Fibroblast of the aortic adventitia (primary cell): ENCODE measurements at places on chromosomes 6 and 20.
A peak's percentile ranks its signal among the peaks of the same experiment; 100 is the strongest.

GRCh38 chr6:129645830-129646579 lies 64.0 kb downstream of the ARHGAP18 start:
- DNase-seq, result no peak

- DNase-seq, result peak; percentile 33
Measured at GRCh38 chr6:17768388-17768787, 61.7 kb upstream of the NUP153 start.

GRCh38 chr6:137353346-137353745 lies 134.2 kb upstream of the IFNGR1 start:
- no peak for DNase-seq

DNA sequence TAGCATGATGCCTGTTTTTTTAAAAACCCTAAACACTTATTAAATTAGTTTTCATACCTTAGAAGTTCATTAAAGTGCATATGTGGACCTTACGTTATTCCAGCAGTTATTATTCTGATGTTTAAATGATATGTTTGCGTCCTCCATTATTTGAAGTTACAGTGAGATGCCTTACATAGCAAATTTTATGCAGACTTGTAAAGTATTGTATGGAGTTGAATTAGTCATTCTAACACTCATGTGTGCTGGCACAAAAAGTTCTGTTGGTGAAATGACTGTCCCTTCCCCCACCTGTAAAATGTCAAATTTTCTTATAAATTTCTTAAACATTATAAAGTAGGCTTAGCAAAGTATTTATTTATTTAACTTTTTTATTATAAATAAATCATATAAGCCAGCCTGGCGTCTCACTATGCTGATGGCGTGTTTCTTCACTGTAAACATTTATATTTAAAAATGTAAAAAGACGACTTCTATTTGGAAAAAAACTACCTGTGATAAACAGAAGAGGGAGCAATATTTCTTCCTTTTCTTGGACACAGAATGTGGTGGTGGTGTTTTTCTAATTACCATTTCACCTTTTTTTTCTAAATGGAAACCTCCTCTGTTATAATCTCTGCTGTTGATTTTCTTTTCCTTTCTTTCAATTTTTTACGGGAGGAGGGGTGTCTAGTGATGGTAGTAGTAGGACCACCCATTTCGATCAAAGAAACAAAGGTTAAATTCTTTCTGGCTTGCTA lies 155.4 kb downstream of the RFPL4B start:
- peak; percentile 33 for DNase-seq

DNA sequence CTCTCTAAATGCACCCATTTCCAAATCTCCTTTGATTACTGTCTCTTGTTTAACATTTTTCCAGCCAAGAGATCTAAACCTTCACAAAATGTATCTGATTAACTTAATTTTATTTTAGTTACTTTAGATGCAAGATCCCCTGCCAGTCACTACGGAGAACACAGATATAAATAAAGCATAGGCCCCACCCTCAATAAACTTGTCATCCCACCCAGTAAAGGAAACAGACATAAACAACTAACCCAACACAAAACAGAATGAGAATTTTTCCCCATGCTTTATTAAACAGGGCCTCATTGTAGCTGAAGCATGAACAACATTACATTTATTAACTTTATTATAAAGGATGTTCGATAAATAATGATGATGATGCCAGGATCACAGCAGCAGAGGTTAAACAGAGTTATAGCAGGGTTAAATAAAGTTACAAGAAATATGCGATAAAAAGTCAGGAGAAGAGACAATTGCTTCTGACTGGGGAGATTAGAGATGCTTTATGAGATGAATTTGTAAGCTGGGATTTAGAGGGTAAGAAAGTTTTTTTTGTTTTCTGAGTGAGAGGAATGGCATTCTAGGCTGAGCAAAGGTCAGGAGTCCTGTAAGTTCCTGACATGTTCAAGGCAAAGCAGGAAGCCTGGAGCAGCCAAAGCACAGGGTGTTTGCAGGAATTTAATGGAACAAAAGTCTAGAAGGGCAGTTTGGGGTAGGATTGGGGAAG lies 41.1 kb downstream of the TFAP2A start:
- peak; percentile 20 for DNase-seq

DNA sequence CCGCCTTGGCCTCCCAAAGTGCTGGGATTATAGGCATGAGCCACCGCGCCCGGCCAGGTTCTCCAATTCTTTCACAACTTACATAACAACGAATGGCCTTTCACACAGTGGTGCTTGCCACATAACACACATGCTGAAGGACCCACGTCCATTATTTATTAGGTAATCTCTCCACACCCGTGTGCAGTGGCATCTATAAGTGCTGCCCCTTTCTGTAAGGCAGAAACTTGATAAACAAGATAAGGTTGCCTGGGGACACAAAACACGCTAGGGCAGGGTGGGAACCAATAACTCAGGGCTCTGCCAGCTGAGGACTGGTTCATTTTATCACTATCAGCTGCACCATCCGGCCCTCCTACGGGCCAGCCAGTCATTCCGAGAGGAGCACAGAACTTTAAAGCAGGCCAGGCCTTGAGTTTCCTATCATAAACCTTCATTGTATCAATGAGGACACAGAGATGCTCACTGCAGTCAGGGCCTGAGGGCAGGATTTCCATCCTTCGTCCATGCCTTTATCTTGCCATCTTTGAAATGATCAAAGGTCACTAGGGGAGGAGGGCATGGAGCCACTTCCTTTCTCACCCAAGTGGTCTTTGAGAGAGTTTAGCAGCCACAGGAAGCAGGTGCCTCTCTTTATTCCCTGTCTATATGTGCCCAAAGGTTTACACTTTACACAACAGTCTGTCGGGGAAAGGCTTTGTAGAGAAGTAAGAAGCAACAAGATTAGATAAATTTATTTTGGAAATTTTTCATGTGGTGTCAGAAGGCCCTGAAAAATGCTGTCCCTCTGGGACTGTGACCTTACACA lies 37.6 kb downstream of the GPLD1 start:
- DNase-seq, result no peak

GRCh38 chr20:4666001-4666479 lies 55.7 kb upstream of the PRND start:
- peak; percentile 56 for DNase-seq

DNA sequence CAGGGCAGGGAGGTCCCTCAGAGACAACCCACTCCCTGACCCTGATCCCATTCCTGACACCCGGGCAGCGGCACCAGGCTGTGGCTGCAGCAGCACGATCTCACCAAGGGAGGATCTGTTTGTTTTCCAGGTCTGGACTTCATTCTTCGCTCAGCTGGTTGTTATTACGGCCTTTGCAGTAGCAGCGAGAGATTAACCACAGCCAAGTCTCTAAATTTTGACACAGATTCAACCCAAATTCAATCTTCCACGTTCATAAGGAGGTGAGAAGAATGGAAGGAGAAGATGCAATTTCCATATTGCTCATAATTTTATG lies 91.1 kb upstream of the THBS2 start:
- peak; percentile 45 for DNase-seq

- DNase-seq, result no peak
Measured at GRCh38 chr6:151661509-151661908, 146.0 kb upstream of the ESR1 start.

DNA sequence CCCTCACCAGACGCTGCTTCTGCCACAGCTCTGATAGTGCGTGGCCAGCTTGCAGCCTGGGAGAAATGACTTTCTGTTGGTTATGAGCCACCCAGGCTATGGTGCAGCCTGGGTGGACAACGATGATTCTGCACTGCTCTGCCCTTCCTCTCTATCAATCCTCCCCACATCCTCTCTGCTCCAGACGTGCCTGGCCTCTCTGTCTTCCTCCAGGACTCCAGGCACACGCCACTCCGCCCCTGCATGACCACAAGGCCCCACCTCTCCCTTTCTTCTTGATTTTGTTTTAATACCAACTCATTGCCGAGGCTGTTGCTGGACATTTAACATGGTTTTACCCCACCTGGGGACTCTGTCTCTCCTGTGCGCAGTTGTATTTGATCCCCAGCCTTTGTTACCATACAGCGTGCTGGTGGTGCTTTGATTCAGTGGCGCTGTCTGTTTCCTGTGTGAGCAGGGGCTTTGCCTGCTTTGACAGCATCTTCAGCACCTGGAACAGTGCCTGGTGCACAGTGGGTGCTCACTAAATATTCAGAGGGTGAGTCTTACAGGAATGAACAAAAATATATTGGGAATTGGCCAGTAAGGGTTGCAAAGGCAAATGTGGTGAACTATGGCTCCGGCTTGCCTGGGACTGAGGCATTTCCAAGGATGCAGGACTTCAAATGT lies 280.9 kb downstream of the CDH26 start:
- no peak for DNase-seq

DNA sequence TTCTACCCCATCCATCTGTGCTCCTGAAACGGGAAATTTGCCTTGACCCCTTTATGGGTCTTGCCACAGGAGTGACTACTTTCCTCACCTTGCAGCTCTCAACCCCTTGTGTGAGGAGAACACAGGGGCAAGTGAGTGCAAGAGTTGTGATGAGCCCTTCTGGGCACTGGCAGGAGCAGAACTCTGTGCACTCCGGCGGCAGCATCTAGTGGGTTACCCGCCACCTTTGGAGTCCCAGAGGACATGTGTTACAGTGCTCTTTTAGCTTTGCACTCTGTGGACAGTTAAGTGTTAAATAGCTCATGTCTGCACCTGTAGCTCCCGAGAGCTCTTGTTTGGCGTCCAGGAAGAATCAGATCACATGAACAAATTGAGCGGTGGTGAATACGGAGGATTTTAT lies 940.2 kb downstream of the GRIK2 start:
- no peak for DNase-seq

GRCh38 chr6:139569566-139569965 lies 195.1 kb upstream of the CITED2 start:
- no peak for DNase-seq

GRCh38 chr6:114247101-114247500 lies 95.7 kb downstream of the HS3ST5 start:
- no peak for DNase-seq

GRCh38 chr6:149316108-149316727 lies 1.3 kb upstream of the TAB2 start:
- DNase-seq, result no peak

DNA sequence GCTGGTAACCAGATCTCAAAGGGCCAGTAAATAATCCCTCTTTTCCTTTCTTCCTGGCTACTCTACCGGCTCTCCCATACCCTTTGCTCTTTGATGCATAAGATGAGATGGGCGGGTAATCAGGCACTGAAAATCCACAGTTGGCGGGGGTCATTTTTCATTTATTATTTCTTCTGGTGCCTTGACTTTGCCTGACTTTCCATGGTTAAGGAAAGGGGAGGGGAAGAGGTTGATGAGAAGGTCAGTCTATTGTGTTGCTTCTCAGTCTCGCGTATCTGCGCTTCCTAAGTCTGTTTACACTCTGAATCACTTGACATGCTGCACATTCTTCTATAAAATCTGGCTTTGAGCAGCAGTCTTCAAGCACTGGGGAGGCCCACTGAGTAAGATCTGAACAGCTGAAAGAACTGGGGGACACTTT lies 121.1 kb upstream of the HDGFL1 start:
- peak; percentile 58 for DNase-seq

DNA sequence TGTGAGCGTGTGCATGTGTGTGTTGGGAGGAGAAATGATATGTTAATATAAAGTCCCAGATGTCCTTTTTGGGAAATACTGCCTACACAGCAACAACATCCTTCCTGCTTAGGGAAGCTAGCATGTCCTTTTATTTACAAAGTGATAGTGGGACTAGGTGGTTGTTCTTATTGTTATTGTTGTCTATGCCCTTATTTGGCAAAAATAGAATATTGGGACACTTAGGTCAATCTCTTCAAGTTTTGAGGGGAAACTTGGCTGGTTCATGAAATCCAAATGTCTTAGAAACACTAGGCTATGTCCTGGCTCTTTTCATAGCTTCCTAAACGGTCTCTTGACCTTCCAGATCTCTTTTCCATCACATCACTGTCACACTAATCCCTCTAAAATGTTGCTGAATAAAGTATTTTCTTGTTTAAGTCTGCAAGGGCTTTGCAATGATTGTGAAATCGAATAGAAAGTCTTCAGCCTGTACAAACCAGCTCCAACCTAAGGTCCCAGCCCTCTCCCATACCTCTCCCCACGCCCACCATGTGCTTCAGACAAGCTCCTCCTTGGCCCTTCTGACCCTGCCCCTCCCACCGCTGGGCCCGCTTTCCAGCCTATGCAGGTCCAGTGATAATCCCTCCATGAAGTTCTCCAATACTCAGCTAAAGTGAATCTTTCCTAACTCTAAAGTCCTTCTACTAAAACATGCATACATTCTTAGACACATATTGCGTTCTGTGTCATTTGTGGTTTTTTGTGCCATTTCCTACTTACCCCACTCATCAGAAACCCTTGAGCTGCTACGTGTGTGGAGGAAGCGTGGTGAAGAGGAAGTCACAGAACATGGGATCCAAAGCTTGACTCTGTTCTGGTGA lies 205.1 kb downstream of the LY86 start:
- DNase-seq, result no peak

DNA sequence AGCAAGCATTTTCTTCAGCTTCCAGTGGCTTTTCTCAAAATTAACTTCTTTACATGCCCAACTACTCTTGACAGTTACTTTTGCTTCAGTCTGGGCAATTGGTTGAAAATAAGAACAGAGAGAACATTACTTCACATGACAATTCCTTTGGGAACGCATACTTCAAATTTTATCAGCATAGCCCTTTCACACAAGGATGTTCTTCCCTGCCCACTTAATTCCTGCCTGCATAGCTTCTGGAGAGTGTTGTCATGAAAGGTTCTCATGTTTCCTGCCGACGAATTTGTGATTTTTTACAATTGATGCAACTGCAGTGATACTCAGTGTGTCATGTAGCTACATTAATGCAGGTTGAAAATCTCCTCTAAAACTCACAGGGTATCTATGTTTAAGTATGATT lies 22.0 kb upstream of the SNRNP48 start:
- DNase-seq, result peak; percentile 87

DNA sequence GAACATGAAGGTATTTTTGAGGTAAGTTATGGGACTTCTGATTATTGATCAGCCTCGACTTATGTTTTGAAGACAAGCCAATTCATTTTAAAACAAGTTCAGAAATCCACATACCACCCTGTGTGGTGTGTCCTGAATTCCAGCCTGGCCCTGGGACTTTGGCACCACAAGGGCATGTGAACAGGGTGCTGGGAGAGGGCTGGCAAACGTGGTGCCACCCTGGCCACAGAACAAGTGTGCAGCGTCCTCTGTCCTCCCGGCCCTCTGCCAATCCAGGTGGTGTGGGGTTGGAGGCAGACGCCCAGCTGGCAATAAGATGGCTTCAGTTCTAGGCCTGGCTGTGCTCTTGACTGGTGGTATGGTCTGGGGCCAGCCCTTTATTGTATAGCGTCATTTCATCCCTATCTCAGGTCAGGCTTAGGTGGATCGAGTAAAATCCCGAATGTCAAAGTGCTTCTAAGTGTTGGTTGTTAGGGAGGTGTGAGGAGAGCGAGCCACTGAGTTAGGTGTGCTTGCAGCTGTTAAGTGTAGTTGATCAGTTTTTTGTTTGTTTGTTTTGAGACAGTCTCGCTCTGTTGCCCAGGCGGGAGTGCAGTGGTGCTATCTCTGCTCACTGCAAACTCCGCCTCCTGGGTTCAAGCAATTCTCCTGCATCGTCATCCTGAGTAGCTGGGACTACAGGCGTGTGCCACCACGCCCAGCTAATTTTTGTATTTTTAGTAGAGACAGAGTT lies 84.2 kb downstream of the RNF144B start:
- no peak for DNase-seq
